HFFc6 (cell line): ENCODE measurements at places on chromosomes 3 and 15.

- DNase-seq, result no peak
These were observed 101.2 kb downstream of the WDR72 start for GRCh38 chr15:53658255-53658654.

- no peak for DNase-seq
These were observed 172.1 kb downstream of the LRTM1 start for GRCh38 chr3:54755756-54756155.

DNA sequence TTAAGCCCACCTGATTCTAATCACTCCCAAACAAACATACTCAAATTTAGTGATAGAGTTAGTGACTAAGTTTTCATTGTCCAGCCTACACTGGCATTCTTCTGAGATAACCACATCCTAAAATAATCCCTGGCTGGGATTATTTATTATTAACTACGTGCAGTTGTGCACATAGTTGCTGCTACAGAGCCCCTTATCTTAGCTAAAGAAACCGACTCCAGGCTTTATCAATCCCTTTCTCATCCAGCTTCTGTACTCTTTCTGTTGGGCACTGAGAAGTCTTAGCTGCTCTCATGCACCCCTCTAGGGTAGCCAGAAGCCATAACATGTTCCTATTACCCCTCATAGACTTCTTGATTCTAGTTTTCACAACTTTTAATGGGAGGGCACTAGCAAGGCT is 208.7 kb downstream of the MBNL1 start:
- no peak for DNase-seq

DNA sequence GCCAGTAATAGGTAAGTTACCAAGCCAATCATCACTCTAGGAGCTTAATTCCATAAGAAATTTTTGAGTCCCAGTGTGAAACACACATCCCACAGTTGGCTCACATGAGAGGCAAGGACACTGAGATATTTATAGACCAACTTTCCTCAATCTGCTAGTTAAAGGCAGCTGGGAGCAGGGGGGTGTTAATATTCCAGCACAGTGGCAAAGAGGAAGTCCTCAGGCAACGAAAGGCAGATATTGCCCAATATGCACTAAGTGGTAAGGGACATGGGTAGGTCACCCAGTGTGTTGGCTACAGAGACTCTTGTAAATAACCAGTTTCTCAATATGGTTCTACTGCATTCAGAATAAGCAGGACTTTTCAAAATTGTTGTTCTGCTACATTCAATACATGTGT is 61.0 kb downstream of the TOP2B start:
- peak; percentile 21 for DNase-seq

DNA sequence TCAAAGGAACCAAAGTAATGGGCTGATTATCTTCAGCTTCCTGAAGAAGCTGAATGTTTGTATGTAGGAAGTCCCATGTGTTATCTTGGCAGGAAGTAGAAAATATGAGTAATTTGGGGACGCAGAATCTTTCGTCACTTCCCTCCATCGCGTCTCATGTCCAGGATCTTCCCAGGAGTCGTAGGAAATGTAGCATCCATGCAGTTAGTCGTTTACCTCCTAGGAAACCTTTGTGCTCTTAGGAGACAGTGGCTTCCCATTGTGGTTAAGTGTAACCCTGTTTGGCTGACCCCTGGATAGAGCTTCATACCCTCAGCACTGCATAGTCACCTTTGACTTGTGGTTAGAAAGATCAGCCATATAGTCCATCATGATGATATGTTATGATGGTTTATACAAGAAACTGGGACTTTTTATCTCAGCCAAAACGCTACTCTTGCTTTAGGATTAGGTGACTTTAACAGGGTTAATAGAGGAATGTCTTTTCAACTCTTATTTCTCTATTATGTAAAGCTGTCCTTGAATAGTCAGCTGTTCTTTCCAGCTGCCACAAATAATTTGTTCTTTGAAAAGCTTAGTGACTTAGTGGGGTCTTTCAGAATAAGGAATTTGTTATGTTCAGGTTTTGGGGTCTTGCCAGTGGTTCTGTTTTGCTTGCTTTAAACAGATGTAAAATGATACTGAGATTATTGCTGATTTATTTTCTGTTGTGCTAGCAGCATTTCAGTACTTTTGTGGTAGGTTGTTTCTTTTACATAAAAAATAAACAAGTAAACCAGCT is 92.2 kb downstream of the KLHL25 start:
- no peak for DNase-seq

- no peak for DNase-seq
These were observed 1.7 kb downstream of the ARL13B start for GRCh38 chr3:93981649-93982048.

DNA sequence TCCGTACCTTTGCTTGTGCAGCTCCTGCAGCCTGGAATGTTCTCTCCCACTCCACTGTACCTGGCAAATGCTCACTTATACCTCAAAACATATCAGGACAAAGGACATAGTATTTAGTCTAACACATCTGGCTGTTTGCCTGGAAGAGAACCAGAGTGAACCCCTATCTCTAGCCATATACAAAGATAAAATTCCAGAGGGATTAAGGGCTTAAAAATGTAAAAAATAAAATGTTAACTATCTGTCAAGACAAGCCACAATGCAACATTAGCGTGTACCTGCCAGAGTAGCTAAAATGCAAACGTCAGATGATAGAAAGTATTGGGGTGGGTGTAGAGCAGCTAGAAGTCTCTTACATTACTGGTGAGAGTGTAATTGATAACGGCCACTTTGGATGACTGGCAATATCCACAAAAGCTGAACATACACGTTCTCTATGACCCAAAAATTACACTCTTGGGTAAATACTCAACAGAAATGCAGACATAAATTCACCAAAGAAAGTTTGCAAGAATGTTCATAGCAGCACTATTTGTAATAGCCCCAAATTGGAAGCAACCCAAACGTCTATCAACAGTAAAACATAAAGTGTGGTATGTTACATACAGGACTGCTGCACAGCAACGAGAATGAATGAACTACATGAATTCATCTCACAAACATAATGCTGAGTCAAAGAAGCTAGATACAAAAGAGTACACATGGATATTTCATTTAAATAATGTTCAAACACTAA is 18.2 kb upstream of the ADPGK start:
- DNase-seq, result no peak

GRCh38 chr3:125045194-125045593 is 10.6 kb downstream of the HEG1 start:
- no peak for DNase-seq

DNA sequence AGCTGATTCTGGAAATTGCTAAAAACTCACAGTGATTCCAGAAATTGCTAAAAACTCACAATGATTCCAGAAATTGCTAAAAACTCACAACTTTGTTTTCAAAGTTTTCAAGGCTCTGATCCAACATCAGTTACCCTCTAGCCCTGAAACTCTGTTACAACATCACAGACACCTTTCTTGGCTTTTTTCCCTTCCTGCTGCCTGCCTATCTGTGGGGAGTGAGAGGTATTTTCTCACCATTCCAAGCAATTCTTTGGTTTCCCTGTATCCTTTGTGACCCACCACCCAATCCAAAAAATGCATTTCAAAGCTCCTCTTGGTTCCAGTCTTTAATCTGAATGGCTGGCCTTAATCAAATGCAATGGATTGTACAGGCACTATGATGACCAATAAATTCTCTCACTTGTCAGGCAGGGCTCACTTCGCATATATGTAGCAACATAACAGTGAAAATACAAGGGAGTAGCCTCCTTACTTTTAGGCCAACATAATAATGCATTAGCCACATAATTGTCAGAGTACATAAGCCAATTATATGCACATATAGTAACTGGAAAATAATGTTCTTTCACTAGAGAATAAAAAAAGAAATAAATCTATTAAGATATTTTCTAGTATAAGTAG is 1139.0 kb downstream of the ROBO2 start:
- no peak for DNase-seq

DNA sequence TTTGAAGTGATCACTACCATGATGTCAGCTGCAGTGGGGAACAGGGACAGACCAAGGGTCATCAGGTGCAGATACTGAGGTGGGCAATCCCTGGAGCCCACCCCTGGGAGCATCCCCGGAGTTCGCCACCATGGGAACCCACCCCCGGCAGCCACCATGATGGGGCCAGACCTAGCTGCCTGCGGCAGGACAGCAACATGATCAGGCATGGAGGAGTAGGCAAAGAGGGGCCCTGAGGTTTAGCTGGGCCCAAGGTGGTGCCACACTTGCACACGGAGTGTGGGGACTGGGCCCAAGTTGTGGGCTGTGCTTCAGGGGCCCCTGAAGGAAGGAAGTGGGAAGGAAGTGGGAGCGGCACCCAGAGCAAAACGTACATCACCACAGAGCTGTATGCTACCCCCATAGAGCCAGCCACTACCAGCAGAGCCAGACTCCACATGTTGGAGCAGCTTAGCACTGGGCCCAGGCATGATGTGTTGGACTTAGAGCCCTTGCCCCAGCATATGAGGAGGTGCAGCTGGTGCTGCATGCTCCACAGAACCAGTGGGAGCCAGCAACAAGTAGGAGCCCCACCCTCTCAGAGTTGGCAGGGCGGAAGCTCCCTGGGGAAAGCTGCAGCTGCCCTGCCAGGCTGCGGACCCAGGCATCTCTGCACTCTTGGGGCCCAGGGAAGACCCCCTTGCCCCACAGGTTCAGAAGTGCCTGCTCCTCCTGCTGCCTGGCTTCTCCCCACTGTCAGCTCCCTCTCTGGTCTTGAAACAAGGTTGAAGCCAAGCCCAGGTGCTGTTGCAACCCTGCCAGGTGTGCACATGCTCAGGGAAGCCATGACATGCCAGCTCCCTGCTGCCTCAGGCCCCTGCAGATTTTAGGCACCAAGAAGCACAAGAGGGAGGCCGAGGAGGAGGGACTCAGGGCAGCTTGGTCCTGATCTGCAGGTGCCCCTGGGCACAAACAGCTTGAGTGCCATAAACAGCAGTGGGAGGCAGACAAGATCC is 515.3 kb downstream of the ZBBX start:
- no peak for DNase-seq

DNA sequence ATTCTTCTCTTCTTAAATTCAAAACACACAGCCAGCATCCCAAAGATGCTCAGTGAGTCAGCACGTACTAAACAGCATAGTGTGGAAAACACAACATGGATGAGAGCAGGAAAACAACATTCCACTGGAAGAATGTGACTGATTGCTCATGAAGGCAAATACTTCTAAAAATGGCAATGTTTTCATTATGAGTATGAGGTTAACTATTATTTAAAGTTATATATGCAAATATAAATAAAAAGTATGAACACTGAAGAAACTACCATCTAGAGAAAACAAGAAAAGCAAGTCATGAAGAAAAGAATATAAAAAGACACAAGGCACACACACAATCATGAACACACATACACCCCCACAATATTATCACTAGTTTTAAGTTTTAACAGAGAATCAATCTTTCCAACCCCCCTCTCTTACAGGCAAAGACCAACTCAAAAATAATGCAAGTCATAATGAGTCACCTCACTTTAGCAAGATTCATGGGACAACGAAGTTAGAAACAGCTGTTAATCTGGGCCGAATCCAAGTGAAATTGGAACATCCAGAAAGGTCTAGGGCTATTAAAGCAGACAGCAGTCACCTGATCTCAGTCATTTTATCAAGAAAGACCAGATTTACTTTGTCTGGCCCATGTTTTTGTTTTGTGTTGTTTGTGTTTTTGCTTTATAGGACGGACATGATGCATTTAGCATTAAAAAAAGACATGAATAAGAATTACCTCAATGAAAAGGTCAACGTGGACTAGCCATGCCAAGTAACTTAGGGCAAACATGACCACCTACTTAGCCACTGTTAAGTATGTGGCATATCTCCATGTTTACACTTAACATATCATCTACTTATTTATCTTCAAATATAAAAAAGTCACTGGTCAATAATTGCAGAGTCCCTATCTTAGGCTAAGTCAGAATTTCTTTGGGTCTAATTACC is 18.1 kb downstream of the GBE1 start:
- peak; percentile 97 for DNase-seq

- no peak for DNase-seq
These were observed 20.3 kb upstream of the PTPN9 start for GRCh38 chr15:75599401-75599800.

GRCh38 chr3:169836078-169836941 is 23.6 kb upstream of the LRRC34 start:
- peak; percentile 35 for DNase-seq

DNA sequence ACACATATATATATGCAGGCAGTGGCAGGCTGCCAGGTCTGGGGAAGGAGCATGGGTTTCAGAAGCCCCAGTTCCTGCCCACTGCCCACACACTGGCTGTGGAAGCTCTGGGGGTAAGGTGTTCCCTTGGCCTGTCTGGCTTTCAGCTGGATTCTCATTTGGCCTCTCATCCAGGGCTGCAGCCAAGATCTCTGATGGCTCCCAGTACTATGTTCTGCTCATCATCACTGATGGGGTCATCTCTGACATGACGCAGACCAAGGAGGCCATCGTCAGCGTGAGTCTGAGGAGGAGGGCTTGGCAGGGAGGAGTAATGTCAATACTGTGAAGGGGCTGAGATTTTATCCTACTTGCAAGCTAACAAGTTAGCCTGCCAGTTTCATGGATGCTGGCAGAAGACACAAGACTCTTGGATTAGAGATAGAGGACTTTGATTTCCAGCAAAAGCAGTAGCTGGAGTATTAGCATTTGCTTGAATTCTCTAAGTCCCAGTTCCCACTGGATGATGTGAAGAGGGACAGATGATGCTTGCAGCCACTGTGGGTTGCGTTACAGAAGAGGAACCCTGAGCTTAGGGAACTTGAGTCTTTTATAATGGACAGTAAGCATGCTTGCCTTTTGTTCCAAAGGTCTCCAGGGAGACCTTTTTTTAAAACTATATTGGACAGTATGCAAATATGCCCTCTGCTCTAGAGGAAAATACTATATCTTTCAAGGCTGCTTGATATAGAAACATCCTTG is 5.6 kb upstream of the BRPF1 start:
- no peak for DNase-seq

GRCh38 chr3:140145528-140145927 is 210.5 kb downstream of the CLSTN2 start:
- DNase-seq, result no peak

DNA sequence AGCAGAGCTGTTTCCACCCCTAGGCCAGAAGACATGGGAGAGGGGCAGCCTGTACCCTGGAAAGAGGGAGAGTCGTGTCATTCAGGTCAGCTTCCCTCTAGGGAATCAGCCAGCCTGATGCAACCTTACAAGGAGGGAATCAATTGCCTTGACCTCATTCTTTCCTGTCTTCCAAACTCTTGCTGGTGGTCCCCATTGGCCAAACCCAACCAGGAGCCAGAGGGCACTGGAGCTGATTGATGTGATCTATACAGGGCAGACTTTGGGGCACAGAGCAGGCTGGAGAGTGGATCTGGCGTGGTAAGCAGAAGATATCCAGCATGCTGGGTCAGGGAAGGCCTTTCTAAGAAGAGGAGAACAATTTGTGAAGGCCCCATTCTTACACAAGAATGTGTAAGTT is 19.1 kb upstream of the MAGEF1 start:
- no peak for DNase-seq

GRCh38 chr3:75042941-75043340 is 428.5 kb upstream of the CNTN3 start:
- DNase-seq, result no peak

DNA sequence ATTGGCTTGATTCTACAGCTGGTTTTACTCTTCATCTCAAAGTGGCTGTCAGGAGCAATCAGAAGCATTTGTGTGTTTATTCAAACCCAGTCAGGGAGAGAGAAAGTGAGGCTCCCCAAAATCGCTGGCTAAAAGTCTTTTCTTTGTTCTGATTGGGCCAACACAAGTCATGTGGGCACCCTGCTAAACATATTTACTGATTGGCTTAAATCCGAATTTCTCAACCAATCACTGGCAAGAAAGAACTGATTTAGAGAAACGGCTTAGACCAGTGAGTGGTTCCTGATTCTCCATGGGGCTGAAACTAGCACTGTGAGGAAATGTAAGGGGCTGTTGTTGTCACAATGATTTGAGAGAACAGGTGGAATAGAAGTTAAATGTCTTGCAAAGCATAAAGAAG is 98.9 kb upstream of the PDZRN3 start:
- no peak for DNase-seq

GRCh38 chr3:66480666-66481065 is 20.2 kb downstream of the LRIG1 start:
- DNase-seq, result no peak
